ENCODE measurements at places on chromosomes 11 and 22. TPM values are rescaled to one million over a fixed set of nuclear protein-coding genes. Genes with fewer than 3 reads are reported as not detected.

C22orf23 gene
- not detected for total RNA-seq

ALX4 gene
- total RNA-seq = not detected

SLC1A2 gene
- 4.7 TPM for total RNA-seq

GRCh38 chr11:67288452-67289225 lies 464 bp upstream of the ANKRD13D start:
- no peak for DNase-seq

ASCL2 gene
- total RNA-seq = 3.7 TPM

GRCh38 chr11:114202011-114202609 lies 94.1 kb upstream of the NNMT start:
- DNase-seq = no peak

GRCh38 chr22:39282645-39283321 lies 36.6 kb downstream of the RPL3 start:
- no peak for DNase-seq

DNA sequence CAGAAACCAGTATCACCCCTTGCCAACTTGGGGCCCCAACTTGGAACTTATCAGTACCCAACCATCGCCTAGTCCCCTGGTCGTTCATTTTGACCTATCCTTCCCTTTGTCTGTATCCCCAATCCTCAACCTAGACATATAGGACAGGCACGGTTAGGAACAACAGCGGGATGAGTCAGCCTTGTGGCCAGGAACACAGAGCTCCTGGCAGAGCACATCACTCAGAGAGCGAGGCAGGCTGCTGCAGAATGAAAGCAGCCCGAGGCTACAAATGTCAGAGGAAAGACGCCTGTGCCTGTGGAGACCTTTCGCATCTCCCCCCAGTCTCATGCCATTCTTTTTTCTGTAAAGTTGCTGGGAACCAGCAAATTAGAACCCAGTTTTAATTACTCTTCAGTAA lies 14.6 kb downstream of the DKK3 start:
- DNase-seq = no peak

- no peak for DNase-seq
Measured at GRCh38 chr11:116404462-116404798, 368.4 kb downstream of the BUD13 start.

OR52E8 gene
- not detected for total RNA-seq

DNA sequence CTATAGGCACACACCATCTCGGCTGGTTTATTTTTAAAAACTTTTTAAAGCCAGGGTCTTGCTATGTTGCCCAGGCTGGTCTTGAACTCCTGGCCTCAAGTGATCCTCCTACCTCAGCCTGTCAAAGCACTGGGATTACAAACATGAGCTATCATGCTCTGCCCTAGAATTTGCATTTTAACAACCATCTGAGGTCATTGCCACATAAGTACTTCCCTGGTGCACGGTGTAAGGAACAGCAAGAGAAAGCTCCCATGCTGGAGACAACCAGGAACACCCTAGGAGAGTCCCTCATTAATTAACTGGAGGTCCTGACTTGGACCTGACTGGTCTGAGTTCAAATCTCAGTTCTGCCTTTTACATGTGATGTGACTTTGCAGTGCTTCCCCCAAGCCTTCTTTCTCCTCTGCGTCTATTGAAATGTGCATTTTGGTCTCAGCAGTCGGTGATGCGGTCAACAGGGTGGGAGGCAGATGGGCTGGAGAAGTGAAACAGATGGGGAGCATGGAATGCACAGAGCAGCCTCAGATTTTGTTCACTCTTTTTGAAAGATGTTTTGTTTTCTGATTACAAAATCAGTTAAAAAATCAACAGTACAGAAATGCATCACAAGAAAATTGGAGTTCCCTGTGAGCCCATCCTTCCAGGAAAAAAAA lies 146.5 kb downstream of the MYO18B start:
- DNase-seq = no peak

PHF21B gene
- total RNA-seq = 2.2 TPM

Data from vagina (tissue), 2 donors.